Esophagus squamous epithelium (tissue), 5 donors: ENCODE measurements at places on chromosomes 3 and 15.

- DNase-seq = no peak
Measured at GRCh38 chr3:55445551-55445950, 41.6 kb downstream of the WNT5A start.

GRCh38 chr3:47780741-47781684 is 680 bp downstream of the SMARCC1 start:
- DNase-seq = no peak

DNA sequence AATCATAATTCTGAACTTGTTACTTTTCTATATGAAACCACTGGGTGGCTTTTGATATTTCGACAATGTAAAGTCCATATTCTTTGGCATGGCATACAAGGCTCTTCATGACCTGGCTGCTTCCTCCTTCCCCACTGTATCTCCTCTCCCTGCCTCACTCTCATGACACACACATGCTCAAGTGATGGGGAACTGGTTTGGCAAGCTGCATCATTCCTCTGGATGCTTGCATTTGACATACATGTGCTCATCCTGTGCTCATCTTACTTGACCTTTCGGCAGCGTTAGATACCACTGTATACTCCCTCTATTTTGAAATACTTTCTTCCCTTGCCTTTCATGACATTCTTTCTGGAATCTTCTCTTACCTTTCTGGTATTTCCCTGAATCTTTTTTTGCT is 51.8 kb upstream of the ZDHHC23 start:
- DNase-seq = no peak

DNA sequence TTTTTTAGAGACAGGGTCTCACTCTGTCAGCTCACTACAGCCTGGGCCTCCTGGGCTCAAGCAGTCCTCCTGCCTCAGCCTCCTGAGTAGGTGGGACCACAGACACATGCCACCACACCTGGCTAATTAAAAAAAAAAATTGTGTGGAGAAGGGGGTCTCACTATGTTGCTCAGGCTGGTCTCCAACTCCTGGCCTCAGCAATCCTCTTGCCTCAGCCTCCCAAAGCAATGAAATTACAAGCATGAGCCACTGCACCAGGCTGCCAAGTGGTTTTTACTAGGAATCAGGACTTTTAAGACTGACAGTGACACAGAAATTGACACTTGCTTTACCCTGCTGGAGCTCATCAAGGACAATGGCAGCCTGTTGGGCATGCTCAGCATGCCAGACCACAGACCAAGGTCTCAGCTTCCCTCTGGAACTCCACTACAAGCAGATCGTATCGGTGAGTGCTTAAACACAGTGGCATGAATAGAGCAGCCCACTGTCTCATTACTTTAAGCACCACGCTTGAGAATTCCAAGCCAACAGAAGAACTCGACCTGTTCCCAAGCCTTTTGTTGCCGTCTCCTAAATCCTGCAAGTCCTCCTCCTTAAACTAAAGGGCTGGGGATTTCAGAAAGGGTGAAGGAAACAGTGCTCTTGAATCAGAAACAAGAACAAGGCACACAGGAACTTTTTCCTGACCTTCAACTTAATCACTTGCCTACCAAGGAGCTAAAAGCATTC is 41.4 kb downstream of the EOMES start:
- DNase-seq = no peak

GRCh38 chr3:129845956-129846355 is 47.6 kb downstream of the TMCC1 start:
- DNase-seq = no peak

DNA sequence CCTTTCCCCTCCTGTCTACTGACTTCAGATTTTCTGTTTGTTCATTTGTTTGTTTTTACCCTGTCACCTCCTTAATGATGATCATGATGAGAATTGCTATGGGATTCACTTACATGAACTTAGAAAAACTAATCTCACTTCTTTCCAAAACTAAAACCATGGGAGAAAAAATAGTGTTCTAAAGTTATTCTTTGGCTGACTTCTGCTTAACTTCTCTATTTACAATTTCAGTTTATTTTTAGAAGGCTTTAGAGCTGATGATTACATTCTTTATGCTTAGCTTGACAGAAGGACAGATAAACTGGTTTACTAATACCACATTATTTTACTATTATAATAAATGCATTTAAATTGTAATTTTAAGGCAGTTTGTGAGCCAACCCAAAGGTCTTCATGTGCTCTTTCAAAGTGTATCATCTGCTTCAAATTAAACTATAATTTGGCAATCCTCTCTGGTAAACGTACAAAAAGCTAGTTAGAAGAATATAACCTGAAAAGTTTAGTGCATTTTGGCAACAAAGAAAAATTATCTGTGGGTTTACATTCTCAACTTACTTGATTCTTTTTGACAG is 676.8 kb upstream of the UBE2E2 start:
- no peak for DNase-seq

DNA sequence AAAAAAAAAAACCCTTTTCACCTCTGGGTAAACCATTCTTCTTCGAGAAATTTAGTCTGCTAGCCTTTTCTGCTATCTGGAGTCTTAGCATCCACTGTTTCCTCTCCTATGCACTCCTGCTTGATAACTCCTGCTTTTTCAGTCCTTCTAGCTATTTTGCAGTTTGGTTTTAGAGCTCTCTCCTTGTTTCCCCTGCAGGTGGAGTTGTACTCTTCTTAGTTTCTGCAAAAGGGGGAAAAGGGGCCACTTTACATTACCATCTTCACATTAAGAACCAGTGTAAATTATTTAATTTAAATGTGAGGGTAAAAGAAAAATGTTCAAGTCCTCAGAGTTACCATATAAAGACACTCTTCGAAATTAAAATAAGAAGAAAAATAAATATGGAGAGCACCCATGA is 23.6 kb upstream of the MYLK start:
- DNase-seq = no peak

GRCh38 chr3:52444860-52445793 is at the start of gene SEMA3G:
Gene SEMA3G, minus strand, starts transcription at chr3:52445103. Its CDS starts 76 bp downstream, at chr3:52445027.
- no peak for DNase-seq

DNA sequence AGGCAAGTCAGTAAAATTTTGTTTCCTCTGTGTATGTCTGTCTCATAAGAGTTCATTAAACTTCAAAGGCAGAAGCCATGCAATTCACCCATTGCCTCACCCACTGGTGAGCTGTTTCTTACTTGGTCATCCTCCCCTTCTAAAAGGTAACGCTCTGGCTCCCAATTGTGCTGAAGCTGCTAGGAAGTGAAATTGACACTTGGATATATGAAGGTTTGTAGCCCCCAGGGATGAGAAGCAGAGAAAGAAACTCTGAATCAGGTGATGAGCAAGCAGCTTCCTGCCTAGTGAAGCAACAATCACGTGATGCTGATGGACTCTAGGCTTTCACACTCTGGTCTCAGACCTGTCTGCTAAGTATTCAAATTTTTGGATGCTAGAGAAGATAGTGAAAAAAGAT is 70.7 kb downstream of the CD200R1L start:
- DNase-seq = no peak

GRCh38 chr15:57231559-57231958 is 144.7 kb upstream of the CGNL1 start:
- no peak for DNase-seq

DNA sequence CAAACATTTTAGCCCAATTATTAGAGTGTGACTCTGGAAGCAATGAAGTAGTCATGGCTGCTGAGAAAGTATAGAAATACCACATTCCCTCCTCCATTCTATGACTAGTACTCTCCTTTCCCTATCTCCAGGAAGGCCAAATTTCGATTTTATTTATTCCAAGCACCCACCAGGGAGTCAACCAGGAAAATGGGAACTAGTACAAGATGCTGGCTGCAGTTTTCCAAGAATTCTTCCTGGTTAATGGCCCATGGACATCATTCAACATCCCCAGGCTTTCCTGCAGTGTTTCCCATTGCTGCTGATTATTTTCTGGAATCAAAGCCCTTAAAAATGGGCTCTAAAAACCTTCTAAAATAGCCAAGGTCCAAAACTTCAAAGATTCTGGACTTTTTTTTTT is 247.9 kb upstream of the STT3B start:
- no peak for DNase-seq

GRCh38 chr15:92377083-92377789 is 16.4 kb upstream of the ST8SIA2 start:
- DNase-seq = no peak

- no peak for DNase-seq
Measured at GRCh38 chr3:186625600-186626042, 12.8 kb downstream of the AHSG start.

DNA sequence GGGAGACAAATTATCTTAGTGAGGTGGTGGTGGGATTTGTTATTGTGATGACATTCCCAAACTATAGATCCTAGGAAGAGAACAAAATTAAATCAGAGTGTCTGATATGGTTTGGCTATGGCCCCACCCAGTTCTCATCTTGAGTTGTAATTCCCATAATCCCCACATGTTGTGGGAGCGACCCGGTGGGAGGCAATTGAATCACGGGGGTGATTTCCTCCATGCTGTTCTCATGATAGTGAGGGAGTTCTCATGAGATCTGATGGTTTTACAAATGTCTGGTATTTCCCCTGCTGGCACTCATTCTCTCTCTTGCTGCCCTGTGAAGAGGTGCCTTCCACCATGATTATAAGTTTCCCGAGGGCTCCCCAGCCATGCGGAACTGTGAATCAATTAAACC is 62.0 kb downstream of the RPL22L1 start:
- no peak for DNase-seq

DNA sequence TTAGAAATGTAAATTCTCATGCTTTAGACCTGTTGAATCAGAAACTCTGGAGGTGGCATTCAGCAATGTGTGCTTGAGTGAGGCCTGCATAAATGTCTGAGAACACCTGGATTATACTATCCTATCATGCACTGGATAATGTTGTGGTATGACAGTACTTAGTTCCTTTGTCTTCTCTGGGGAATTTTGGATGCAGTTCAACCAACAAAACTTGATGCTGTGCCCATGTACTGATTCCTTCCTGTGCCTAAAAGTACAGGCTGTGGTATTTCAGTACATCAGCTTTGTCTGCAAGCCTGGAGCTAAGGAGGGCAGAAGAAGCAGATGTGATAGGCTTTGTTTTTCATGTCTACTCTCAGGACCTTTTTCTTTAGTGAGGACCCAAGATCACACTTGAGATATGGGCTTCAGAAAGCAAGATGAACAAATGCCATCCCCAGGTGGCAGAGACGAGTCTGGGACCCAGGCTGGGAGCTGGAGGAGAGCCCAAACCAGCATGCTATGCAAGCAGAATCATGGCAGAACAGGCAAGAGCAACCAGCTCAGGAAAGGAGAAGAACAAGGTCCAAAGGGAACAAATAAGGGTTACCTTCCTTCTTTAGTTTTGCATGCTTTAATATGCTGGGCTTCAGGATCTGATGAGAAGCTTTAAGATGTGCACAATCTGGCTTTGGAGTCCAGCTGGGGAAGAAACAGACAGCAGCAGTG is 124.7 kb downstream of the MYRIP start:
- no peak for DNase-seq

GRCh38 chr15:62782071-62782841 is 260.3 kb upstream of the TPM1 start:
- no peak for DNase-seq

DNA sequence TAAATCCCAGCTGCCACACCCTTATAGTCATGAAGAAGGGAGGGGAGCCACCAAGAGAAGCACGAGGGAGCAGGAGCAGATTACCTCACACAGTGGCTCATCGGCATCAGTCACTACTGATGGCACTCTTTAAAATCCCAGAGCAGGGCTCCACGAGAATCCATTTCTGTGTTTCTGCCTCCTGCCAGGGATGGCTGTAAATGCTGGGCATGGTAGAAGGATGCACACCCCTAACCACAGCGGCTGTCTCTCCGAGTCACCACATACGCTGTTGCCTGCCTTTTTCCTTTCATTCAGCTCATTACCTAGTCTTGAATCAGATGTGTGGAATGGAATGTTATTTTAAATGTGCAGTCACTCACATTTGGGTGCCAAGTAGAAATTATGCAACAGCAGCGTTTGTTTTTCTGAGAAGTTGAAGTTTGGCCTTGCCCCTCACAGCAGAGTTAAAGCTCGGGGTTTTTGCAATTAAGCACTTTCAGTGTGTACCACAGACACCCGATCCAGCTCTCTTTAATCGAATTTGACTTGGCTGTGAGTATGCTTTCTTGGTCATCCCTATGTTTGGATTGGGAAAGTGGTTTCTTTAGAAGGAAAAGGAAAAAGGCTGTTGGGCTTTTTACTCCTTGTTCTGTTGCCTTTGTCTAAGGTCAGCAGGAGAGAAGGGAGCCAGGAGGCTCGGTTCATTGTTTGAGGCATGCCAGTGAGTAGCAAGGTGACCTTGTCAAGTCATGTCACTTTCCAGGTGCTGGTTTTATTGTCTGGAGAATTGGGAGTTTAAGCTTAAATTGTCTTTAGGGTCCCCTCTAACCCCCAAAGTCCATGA is 284.2 kb upstream of the TPM1 start:
- DNase-seq = no peak

- no peak for DNase-seq
Measured at GRCh38 chr3:185728630-185729336, 96.1 kb downstream of the IGF2BP2 start.

DNA sequence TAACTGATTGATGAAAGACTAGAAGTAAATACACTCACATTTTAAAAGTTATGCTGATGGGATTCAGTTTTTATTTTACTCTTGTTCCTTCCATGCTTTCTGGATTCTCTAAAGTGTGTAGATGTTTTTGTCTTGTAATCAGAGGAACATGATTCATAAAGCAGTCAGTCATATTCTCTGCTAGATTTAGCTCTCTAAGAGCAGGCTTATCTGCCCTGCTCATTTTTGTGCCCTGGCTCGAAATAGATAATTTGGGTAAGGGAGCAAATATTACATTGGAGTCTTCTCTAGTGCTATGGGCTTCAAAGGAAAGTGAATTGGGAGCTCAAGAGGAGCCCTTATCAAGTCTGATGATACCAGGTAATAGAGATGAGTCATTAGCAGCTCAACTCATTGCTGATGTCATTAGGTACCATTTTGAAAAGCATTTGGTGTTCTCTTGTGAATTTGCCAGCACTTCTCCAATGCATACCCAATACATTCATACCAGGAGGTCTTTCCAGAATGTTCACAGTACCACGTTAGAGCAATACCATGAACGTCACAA is 27.7 kb downstream of the SACM1L start:
- no peak for DNase-seq

DNA sequence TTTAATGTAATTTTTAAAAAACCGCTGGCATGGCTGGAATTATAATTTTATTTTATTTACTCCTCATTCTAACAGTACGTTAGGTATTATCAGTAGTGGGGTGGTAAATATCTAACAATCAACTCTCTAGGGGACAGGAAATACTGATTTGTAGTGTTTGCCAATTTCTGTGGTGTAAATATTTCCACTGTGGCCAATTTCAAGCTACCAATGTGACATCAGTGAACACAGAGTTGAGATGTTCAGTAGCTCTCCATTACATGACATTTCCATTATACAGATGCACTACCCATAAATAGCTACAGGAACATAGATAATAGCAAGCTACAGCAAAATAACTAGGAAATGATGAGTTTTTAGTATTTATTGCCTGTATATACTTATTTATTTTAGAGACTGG is 10.0 kb upstream of the ARL8B start:
- DNase-seq = no peak

DNA sequence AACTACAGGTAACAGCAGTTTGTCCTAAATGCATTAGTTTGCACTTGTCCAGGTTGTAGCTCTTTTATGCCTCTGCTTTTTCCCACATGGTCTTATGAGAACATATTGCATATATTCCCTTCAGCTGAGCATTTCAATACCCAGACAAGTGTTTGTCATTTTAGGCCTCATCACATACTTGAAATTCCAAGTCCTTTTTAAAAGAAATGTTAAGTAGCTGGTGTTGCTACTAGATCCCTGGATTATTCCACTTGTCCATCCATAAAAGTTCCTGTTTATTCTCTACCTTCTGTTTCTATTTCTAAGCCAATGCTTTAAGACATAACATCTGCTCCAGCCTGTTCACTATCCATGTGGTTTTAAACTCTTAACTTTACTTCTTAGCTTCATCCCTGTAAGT is 128.4 kb downstream of the NECTIN3 start:
- DNase-seq = no peak
